Body of pancreas (tissue), 4 donors: ENCODE measurements at places on chromosomes 12 and 14. TPM values are rescaled to one million over a fixed set of nuclear protein-coding genes. Genes with fewer than 3 reads are reported as not detected.

DNA sequence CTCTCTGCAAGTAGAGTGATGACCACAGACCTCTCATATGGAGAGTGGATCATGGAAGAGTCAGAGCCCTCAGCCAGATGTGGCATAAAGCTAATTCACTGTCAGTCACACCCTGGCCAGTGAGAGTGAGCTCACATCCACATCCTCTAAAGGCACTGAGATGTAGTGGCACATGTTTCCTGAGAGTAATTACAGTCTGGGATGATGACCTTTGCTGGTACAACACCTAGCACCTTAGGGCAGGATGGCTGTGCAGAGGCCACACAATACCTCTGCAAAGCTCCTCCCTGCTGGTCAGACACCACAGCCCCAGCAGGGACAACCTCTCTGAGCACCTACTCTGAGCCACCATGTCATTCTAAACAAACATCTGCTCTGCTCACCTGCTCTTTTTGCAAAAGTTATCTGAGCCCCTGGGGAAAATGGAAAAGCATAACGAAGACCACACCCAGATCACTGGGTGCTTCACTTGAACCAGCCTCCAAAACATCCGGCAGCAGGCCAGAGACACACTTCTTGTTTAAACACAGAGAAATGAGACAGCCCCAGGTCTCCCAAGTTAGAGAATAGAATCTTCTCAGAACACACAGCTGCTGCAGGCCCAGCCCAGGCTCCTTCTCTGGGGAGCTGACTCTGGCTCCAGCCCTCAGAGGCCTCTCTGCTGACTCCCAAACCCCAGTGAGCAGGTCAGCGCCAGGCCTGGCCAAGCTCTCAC is 30.3 kb downstream of the PITPNM2 start:
- H3K27ac ChIP-seq, result no peak overlapping the region
- H3K36me3 ChIP-seq, result no peaks in the 10 kb centered on the region
- H3K4me1 ChIP-seq, result peaks cover 7% of the 10 kb centered on the region
- no peak overlapping the region for H3K4me3 ChIP-seq

- no peaks in the 10 kb centered on the region for H3K27me3 ChIP-seq
- H3K4me1 ChIP-seq, result no peaks in the 10 kb centered on the region
- no peaks in the 10 kb centered on the region for H3K36me3 ChIP-seq
These were observed 233.3 kb upstream of the FLRT2 start for GRCh38 chr14:85296456-85297210.

GRCh38 chr14:60998617-60999016 is 17.6 kb downstream of the SLC38A6 start:
- H3K27ac ChIP-seq, result no peak overlapping the region
- no peaks in the 10 kb centered on the region for H3K27me3 ChIP-seq
- no peak overlapping the region for H3K4me3 ChIP-seq
- H3K4me1 ChIP-seq, result no peaks in the 10 kb centered on the region
- DNase-seq, result no peak
- H3K36me3 ChIP-seq, result no peaks in the 10 kb centered on the region

- no peak for DNase-seq
- no peaks in the 10 kb centered on the region for H3K4me1 ChIP-seq
- no peaks in the 10 kb centered on the region for H3K36me3 ChIP-seq
- no peaks in the 10 kb centered on the region for H3K27me3 ChIP-seq
- H3K27ac ChIP-seq, result no peak overlapping the region
These were observed 204.6 kb upstream of the ALG10 start for GRCh38 chr12:33817713-33818112.

GRCh38 chr14:80434574-80435321 is 223.4 kb upstream of the DIO2 start:
- H3K4me1 ChIP-seq, result no peaks in the 10 kb centered on the region
- DNase-seq, result peak; percentile 72
- H3K36me3 ChIP-seq, result no peaks in the 10 kb centered on the region
- no peak overlapping the region for H3K27ac ChIP-seq
- no peak overlapping the region for H3K4me3 ChIP-seq

- no peaks in the 10 kb centered on the region for H3K4me1 ChIP-seq
- H3K4me3 ChIP-seq, result no peak overlapping the region
- no peaks in the 10 kb centered on the region for H3K27me3 ChIP-seq
- no peaks in the 10 kb centered on the region for H3K36me3 ChIP-seq
- DNase-seq, result no peak
These were observed 859.2 kb downstream of the DIO2 start for GRCh38 chr14:79352076-79352630.

Gene NDRG2
- total RNA-seq, result 133 TPM

Gene MTRFR
- total RNA-seq, result 8.2 TPM
